ENCODE measurements at places on chromosomes 11 and 22.

GRCh38 chr11:63506876-63507275, 992 bp downstream of the LGALS12 start:
- DNase-seq: no peak

DNA sequence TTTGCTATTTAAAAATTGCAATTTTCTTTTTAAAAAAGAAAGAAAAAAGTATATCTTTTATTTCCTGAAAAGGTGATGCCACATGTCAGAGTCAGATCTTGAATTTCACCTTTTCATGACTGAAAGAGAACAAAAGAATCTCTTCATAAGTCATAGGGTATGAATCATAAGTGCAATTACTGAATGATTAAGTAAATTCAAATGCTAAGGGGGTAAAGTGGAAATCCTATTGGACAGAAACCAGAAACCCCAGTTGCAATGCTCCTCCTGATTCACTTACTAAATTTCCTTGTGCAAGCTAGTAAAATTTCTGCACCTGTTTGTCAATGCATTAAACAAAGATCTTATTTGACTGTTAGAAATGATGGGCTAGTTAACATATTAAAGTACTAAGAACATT, 8.2 kb upstream of the PRRG4 start:
- DNase-seq: no peak

GRCh38 chr11:3040881-3041280, 16.3 kb downstream of the CARS1 start:
- DNase-seq: no peak

GRCh38 chr11:101453682-101454081, 130.1 kb downstream of the TRPC6 start:
- no peak for DNase-seq

DNA sequence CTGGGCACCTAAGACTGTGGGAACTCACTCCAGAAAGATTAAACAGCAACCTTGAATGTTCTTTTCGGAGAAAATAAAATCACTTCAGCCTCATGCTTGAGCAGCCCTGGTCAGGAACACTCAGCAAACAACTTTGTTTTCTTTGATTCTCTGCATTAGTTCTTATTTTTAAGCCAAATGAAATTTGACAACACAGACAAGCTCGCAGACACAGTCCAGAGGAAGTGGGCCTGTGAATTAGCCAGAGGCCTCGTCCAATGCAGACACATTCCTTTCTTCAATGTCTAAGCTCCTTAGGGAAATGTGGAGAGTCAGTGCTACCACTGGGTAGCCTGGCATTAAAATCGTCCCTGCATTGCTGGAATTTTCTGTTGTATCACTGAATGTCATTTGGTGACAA, 62.9 kb upstream of the CSNK2A3 start:
- DNase-seq: no peak

DNA sequence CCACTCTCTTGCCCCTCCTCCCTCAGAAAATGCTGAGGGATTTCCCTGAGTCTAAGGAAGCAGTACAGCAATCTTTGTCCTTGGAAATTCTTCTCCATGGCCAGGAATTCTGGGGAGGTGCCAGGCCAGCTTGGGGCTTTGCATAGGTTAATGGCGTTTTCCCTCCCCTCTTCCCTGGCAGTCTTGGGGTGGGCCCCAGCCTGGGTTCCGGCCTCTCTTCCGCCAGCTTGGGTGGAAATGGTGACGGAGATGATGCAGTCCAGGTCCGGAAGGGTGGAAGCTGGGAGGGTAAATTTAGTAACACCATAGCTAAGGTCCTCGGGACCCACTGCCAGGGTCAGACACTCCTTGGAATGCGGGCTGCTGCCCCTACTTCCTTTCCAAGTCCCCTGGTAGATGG, 5.0 kb downstream of the PHLDB1 start:
- DNase-seq: no peak

DNA sequence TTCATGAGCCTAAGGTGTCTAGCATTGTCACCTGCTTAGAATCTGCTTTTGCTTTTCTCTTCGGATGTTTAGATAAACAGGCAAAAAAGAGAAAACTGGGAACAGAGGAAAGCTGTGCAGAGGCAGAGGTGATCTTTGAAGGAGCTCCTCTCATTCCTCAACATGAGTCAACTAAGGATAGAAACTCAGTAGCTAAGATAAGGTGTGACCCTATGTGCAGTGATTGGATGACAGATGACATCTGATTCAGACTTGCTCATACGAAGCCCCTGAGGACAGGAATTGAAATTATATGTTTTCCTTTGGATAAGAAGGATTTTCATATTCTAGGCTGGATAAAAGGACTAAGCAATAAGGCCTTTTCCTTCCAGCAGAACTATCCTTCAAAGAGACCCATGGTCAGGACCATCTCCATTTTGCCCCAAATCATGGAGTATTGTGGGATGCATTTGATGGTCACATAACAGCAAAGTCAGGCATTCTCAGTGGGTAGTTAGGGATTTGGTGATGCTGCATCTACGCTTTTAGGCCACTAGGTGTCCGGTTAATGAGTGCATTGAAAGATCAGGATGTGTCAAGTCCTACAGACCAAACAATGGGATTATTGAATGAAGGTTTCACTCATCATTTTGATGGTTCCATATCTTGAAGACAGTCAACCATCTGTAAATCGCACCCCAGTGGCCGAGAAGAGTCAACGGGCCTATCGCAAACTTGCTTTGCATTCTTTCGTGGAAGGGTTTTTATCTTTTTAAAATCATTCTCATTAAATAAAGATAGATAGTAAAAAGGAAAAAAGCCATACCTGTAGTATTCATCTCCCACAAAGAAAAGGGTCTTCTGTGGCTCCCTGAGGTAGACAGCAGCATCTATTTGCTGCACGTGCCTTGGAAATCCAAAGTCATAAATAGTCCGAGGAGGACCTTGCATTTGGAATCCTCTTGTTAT, 32.2 kb downstream of the MMP20 start:
- no peak for DNase-seq

- no peak for DNase-seq
These were observed 2.0 kb downstream of the KCNE3 start for GRCh38 chr11:74465291-74465708.

- DNase-seq: no peak
These were observed 110.0 kb downstream of the TP53I11 start for GRCh38 chr11:44840521-44841251.

GRCh38 chr11:3892156-3892555, 36.7 kb downstream of the STIM1 start:
- DNase-seq: no peak

- DNase-seq: no peak
These were observed 17.8 kb downstream of the PRR5L start for GRCh38 chr11:36313750-36314433.

DNA sequence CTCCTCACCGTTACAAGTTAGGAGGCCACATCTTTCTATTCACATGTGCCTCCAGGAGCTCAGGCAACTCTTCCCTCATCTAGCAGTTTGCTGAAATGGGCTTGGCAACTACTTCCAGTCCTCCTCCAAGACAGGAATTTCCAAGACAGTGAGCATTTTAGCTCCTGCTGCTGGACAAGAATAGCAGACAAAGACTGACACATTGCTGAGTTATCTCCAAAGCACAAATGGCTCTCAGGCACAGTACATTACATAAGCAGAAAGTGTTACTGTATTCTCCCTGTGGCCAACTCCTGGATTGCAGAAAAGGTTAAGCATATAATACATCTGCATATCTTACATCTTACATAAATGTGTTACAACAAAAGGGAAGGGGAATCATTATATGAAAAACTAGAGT, 83.2 kb upstream of the POU2AF2 start:
- DNase-seq: no peak

DNA sequence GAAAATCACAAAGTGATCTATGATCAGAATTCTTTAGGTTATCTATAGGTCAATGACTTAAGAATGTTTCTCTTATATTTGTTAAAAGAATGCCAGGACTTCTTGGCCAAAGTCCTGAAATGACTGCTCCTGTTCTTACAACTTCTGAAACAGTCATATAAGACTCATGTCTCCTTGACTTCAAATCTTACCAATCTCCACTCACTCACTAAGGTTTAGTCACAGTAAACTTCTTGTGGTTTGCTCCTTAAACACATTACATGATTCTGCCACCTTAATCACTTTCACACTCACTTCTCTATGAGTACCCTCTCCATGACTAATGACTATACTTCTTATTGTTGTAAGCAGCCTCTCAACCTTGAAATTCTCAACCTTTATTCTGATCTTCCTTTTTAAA, 648.7 kb upstream of the CCDC179 start:
- no peak for DNase-seq

DNA sequence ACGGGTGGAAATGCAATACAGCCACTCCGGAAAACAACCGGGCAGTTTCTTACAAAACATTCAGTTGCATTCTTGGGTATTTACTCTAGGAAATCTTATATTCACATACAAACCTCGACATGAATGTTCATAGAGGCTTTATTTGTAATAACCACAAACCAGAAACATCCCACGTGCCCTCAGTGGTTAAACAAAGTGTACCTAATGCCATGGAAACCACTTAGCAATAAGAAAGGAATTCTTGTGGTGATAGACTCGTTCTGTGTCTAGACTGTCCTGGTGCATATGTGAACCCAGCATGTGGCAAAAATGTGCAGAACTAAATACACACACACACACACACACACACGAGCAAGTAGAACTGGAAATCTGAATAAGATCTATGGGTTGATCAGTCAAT, 1073.3 kb downstream of the TBC1D22A start:
- no peak for DNase-seq

- DNase-seq: peak; percentile 70
These were observed at the start of gene P4HA3 for GRCh38 chr11:74311352-74311926. TSS of gene P4HA3 (minus strand) at chr11:74311640. CDS start at chr11:74311611, 29 bp downstream.

DNA sequence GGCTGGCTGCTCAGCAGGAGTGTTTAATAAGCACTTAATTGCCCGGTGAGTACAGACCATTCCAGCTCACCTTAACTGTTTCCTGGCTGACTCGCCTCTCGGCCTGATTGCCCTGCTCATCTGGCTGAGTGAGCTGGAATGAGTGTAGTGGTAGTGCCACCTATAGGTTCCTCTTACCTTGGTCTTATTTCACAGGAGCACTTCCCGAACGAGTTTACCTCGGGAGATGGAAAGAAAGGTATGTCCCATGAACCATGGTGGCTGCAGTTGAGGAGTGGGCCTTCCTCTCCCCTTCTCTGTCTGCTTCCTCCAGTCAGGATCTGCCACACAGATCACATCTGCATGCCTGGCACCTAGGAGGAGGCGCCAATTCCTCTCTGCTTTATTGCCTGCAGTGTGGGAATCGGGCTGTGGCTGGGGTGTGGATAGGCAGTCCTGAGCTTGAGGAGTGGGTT, 26.7 kb downstream of the UPB1 start:
- DNase-seq: no peak

- DNase-seq: no peak
These were observed 27.5 kb downstream of the CLPB start for GRCh38 chr11:72406540-72407527.

DNA sequence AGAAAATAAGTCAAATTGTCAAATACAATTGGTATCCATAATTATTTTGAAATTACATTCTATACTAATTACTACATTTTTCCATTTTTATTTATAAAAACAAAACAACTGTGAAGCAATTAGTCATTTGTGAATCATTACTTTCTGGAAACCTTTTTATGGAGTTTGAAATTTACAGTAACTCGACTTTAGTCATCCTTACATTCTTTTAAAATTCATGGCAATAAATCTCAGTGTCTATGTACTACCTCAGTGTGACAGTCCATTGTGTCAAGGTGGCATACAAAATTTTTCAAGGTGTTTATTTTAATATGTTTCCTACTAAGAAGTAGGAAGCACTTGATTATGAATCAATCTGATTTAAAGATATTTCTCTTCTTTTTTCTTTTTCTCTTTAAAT, 1949.4 kb upstream of the RAG2 start:
- no peak for DNase-seq

- no peak for DNase-seq
These were observed 40.2 kb downstream of the GNB1L start for GRCh38 chr22:19814428-19814827.

DNA sequence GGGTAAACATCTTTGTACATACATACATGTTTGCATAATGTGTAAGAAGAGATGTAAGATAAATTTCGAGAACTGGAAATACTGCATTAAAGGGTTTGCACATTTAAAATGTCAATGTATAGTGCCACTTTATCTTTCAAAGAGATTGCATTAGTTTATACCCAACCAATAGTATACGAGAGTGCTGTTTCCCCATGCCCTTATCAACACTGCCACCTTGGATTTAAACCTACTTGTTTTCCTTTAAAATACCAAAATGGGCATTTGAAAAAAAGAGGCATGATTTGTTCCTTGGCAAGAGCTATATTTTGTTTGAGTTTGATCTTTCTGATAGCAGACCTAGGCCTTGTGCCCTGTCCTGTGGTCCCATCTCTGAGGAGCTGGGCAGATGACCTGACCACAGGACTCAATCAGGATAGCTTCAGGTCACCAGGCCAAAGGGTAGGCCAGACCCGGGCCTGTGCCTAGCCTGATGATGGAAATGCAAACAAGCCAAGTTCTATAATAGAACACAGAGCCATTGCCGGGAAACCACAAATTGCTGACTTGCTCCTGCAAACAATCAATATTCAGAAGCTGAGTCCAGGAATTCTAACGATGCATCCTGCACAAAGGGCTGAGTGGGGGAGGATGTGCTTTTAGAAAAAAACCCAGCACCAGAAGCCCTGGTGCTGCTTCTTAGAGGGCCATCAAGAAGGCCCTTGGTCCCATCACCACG, 16.9 kb upstream of the ALG8 start:
- DNase-seq: no peak

DNA sequence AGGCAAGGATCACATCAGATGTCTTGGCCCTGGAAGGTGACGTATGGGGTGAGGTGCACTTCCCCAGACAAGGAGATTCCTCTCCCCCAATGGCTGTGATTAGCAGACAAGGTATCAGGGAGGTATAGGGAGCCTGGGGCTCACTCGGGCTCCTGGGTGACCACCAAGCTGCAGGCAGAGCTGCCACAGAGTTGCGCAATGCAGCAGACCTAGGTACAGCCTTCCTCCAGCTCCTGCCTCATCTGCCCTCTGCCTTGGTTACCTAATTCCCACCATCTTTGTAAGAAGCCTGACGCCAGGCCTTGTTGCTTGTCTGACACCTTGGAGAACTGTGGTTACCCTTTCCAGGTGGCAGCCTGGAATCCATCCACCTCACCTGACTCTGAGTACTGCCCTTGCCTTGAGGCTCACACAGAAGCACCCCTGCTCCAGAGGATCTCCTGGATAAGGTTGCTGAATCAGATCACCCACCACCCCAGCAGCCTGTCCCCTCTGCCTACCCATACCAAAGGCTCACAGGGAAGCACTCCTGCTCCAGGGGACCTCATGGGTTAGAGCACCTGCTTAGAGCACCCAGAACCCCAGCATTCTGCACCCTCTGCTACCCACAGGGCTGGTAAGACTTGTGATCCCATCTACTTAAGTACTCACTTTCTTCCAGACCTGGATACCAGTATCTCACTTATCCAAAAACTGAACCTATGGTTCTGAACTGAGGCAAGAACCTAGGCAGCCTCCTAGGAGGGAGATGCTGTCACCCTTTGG, 40.4 kb downstream of the GAB4 start:
- no peak for DNase-seq

GRCh38 chr11:65243797-65244196, 18.0 kb upstream of the POLA2 start:
- no peak for DNase-seq

GRCh38 chr11:45833761-45834160, 13.5 kb upstream of the CRY2 start:
- no peak for DNase-seq

Data from stimulated activated CD4-positive, alpha-beta T cell treated with anti-CD3 and anti-CD28 coated beads, TNF-alpha, amount 100 ng/mL, for 24 hours (primary cell).